HAP-1 (cell line): ENCODE measurements at places on chromosomes 6 and 20.

GRCh38 chr6:131000544-131000943 lies 62.5 kb downstream of the EPB41L2 start:
- DNase-seq: no peak

GRCh38 chr20:34142121-34142520 lies 30.1 kb upstream of the EIF2S2 start:
- DNase-seq: no peak

GRCh38 chr20:44776980-44777379 lies 31.3 kb downstream of the KCNK15 start:
- DNase-seq: peak; percentile 65

GRCh38 chr6:8628063-8628462 lies 192.7 kb upstream of the SLC35B3 start:
- DNase-seq: no peak

GRCh38 chr6:40398034-40398691 lies 189.0 kb downstream of the LRFN2 start:
- no peak for DNase-seq

GRCh38 chr20:41738604-41739206 lies 120.5 kb upstream of the CHD6 start:
- peak; percentile 64 for DNase-seq

GRCh38 chr6:157983406-157984119 lies 1.9 kb downstream of the SYNJ2 start:
- no peak for DNase-seq

DNA sequence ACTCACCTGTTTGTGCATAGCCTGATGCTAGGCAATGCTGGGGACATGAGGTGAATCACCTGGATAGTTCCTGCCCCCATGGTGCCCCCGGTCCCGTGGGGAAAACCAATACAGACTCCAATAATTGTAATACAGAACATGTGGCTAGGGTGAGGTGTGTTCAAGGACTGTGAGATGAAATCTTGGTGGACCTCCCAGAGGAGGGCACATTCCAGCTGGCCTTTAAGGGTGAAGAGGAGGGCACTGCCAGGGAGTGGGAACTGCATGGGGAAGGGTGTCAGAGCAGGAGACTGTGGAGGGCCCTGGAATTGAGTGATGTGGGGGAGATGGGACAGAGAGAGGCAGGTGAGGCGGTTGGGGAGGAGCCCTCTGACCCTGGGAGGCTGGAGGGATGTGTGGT lies 2.5 kb downstream of the COX4I2 start:
- no peak for DNase-seq

- no peak for DNase-seq
Observed at GRCh38 chr20:631101-631500, 21.0 kb upstream of the TCF15 start.

DNA sequence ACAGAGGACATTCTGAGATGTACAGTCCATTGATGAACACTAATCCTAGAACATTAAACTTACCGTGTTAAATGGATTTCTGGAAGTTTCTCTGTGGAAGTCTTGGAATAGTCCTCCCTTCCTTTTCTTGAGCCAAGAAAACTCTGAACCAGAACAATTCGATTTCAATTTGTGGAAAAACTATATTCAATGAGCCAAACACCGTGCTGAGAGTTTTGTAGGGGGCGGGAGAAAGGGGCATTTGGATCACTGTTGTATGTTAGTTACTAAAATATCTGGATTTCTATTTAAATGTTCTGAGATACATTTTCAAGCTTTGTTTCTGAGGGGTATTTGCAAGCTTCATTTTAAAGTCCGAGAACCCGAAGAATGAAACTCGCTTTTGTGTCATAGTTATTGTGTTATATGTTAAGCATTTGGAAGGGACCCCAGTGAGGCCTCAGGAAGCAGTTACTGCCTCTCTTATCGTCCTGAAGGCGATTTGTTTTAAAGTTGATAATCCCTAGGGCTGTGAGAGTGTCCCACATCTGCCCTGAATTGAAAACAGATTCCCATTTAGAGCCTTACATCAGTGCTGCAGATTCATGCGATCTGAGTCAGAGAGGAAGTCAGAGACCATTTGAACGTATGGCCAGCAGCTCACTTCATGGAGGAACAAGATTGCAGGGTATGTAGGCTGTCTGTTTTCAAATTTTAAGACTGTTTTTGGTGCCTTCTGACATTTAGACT lies 70.8 kb upstream of the SASH1 start:
- DNase-seq: no peak

DNA sequence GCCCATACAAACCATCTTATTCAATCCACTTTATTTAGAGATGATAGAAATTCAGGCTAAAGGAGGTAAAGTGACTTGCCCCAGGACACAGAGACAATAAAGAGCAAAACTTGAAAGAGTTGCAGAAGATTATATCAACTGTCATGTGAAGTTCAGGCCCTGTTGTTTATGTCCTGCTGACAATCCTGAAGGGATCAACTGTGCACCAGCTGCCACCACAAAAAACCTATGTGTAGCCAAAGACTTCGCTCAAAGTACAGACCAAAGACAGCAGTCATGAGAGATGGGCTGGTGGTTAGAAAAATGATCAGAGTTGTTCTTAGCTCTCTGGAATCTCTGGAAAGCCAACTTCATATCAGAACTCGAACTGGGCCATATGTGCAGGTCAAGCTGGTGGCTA lies 16.0 kb upstream of the CITED2 start:
- no peak for DNase-seq

- DNase-seq: no peak
Observed at GRCh38 chr6:16799279-16800193, 38.3 kb upstream of the ATXN1 start.

DNA sequence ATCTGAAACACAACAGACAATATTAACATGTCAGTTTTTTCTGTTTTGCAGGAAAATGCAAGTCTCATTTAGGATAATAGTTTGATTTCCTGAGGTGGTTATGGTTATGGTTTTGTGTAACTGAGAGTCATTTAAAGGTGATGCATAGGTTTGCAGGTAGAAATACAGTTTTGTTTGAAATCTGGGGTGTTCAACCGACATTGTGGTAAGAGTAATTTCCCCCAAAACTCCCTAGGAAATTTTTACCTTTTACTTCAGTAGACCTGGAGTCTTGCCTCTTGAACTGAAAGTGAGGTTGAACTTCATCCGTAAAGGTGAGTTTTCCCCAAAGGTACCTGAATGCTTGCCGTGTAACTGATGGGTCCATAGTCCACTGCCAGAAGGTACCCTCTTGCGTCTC lies 71.4 kb downstream of the JARID2 start:
- DNase-seq: no peak
